ENCODE measurements at places on chromosomes 5 and 9.

GRCh38 chr5:88804444-88804843, 78.5 kb downstream of the MEF2C start:
- DNase-seq, result no peak

GRCh38 chr9:114031037-114031630, 47.0 kb downstream of the AMBP start:
- DNase-seq, result no peak

- no peak for DNase-seq
Measured at GRCh38 chr5:126365446-126366198, 57.6 kb upstream of the GRAMD2B start.

DNA sequence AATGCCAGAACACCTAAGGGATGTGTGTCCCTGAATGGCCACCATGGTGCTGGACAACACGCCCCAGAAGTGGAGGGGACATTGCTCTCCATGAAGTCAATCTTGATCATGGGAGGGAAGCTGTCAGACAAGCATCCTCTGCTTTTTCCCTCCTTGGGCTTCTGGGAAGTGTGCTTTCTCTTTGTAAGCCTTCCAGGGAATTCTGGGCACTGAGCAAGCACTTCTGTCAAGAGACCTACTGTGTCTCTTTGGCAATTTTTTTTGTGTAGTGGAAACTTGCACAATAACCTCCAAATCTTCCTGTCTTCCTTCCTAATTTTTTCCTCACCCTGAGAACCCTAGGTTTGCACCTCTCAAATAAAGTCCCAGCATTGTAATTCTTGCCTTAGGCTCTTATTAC, 132.0 kb downstream of the SEC61B start:
- peak; percentile 43 for DNase-seq

DNA sequence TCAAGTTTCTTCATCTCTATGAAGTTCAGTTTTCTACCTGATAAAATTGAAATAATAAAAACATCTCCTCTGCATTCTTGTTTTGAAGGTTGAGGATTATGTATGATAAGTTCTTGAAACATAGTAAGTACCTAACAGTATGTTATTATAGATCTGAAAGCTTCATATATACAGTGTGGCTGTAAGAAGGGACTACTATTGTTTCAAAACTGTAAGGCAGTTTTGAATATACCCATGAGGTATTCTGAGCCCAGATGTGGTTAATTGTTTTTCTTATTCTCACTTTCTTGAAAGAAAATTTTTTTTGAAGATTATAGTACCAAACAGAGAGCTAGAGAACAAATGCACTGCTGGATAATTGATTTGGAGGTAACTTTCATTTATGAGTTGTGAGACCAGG, 383.2 kb downstream of the CHSY3 start:
- no peak for DNase-seq
